Stimulated activated CD4-positive, alpha-beta T cell treated with anti-CD3 and anti-CD28 coated beads, TNF-alpha, amount 100 ng/mL, for 1 hour (primary cell): ENCODE measurements at places on chromosomes 3 and 15.

GRCh38 chr3:136334209-136334608 lies 84.1 kb downstream of the PCCB start:
- no peak for DNase-seq

GRCh38 chr3:152938974-152939636 lies 104.2 kb downstream of the P2RY1 start:
- no peak for DNase-seq

GRCh38 chr3:139226731-139227130 lies 117.1 kb upstream of the MRPS22 start:
- no peak for DNase-seq

DNA sequence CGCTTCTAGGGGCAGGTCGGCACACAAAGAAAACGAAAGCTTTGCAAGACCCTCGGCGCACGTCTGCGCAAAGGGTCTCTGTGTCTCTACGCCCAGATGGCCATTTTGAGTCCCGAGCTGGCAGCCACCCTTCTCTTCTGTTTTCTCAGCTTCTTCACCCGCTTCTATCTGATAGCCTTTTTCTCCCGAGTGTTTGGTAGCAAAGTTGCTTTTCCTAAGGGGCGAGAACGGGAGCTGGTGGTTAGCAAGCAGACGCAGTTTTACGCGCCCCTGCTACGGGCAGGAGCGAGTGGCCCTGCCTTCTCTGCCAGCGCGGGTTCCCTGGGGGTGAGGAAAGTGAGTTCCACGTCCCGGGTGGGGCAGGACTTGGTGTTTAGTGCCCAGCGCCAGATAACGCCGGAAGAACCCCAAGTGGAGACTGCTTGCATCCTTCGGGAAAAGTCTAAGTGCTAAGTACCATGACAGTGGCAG lies 2.9 kb upstream of the MKRN2 start:
- DNase-seq = no peak
